Non-pigmented ciliary epithelial cell (primary cell): ENCODE measurements at places on chromosomes 2 and 18.

GRCh38 chr18:67893916-67894315 lies 377.4 kb upstream of the DSEL start:
- no peak for DNase-seq

DNA sequence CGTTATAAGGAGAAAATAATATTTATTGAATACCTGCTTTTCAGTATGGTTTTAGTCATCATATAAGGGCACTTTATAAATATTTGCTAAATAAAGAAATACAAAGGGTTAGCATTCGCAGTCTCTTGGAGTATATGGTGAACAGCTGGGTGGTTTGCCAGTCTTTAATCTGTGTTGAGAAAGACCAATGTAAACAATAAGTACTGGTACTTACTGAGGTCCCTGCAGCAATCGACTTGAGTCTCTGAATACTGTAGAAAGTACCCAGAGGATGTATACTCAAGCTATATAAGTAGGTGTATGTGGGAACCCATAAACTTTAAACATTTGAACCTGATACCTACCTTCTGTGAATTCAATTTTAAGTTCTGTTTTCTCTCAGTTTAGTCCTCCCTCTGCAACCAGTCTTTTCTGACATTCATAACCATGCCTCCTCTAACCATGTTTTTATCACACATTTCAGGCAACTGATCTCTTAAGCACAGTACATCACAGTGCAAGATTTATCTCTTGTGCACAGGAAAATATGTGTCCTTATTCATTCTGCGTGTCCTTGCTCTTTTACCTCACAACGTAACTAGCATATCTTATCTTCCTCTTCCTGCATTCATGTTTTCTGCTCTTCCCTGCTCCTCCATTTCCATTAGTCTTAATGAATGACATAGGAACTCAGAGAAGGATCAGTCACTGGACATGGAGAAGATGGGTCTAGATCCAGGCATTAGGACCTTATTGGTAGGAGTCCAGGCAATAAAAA lies 21.7 kb downstream of the C18orf63 start:
- no peak for DNase-seq

DNA sequence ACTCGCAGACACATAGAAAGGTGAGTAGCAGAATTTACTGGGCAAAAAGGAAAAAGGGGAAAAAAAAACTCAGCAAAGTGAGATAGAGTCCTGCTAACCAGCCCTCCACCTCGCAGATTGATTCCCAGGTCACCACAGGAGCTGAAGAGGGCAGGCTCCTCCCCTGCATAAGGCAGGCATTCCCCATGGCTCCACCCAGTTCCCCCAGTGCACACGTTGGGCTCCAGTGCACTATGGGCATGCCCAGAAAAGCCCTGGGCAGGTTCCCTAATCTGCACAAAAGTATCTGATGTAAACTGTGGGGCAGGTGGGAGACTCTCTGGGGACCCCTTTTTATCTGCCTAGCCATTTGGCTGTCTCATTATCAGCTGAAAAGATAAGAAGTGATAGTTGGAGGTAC lies 461.2 kb upstream of the TMEFF2 start:
- no peak for DNase-seq

- no peak for DNase-seq
These were observed 21.6 kb downstream of the DNMT3A start for GRCh38 chr2:25320077-25320476.

GRCh38 chr18:13480571-13481255 lies 245.6 kb downstream of the FAM210A start:
- DNase-seq = no peak
